CD4-positive, CD25-positive, alpha-beta regulatory T cell (primary cell): ENCODE measurements at places on chromosomes 5 and 9.

DNA sequence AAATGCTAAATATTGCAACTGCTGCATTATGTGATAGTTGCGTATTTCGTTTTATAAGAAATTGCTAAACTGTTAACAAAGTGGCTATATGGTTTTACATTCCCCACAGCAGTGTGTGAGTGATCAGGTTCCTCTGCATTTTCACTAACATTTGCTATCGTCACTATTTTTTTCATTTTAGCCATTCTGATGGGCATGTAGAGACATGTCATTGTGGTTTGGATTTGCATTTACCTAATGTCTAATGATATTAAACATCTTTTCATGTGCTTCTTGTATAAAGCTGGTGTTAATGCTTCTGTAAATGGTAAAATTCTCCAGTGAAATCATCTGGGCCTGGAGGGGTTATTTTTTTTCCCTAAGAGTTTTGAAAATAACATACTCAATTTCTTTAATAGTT lies 61.6 kb downstream of the ERCC6L2 start:
- no peak for DNase-seq

DNA sequence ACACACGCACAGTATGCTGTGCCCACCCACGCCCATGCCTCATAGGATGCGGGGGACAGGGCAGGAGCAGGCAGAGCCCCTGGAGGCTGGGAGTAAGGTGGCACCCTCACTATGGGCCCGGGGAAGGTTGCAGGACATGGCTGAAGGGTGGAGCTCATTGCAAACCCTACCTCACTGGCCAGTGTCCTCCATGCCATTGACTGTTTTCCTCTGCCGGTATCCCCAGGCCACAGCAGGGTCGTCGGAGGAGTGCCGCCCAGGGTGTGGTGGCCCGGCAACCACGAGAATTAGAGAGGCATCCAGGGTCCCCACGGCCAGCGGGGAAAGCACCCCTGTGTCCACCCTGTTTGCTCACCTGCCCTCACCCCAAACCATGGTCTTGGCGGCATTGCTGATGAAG lies 59.7 kb upstream of the FCN2 start:
- no peak for DNase-seq

GRCh38 chr5:24767086-24767485 lies 122.3 kb upstream of the CDH10 start:
- DNase-seq = no peak

DNA sequence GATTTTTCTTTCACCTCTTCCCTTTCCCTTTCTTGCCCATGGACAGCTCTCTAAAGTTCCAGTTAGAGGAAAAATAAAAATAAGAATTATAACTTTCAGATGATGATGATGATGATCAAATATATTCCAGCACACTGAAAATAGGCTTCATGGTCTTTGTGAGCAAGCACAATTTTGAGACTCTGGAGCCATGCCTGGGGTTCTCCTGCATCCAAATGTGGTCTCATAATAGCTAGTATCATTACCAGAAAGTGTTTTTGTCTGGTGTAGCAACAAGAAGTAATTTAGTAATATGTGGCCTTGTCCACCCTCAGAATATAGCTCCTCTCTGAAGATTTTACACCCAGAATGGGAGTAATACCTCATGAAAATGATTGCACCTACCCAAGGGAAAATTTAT lies 150.4 kb downstream of the SNCAIP start:
- DNase-seq = no peak

GRCh38 chr5:17148481-17148880 lies 69.0 kb upstream of the BASP1 start:
- DNase-seq = no peak

DNA sequence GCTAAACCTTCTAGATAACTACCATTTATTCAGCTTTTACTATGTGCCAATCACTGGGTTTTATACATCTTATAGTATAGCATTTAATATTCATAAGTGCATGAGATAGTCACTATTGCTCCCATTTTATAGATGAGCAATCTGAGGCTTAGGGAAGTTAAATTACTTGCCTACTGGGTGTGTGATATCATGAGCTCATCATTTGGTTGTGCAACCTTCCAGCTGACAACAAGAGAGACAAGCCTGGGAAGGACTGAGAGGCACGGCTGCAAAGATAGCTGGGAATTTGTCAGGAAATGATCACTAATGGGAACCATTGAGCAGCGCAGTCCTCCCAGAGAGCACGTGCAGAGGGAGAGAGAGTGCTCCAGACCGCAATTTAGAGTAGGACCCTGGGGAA lies 481.6 kb upstream of the KIF2A start:
- DNase-seq = no peak

DNA sequence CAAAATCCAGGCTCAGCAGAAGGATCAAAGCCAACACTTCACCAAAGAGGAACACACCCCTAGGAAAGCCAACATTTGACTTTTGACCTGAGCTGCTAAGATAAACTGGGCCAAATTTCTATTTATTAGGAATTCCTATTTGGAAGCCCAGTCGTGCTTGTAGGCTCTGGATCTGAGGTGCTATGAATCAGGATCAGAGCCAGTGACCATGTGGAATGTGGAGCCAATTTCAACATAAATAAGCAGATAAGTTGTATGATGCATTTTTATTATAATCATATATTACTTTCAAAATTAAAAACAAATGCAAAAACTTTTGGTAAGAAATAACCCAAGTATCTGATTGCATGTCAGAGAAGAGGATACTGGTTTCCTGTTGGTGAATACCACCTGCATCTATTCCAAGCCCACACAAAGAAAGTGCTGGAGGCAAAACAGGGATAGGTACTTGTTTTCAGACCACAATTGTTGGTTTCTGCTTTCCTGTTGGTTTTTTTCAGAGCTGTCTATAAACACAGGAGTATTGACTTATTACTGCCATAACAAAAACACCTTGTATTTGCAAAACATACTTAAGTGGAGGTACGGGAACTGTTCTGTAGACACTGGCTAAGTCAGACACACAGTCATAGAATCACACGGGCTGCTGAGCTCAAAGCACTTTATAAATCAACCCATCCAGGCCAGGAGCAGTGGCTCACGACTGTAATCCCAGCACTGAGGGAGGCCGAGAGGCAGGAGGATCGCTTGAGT lies 52.8 kb downstream of the ARL15 start:
- DNase-seq = no peak

DNA sequence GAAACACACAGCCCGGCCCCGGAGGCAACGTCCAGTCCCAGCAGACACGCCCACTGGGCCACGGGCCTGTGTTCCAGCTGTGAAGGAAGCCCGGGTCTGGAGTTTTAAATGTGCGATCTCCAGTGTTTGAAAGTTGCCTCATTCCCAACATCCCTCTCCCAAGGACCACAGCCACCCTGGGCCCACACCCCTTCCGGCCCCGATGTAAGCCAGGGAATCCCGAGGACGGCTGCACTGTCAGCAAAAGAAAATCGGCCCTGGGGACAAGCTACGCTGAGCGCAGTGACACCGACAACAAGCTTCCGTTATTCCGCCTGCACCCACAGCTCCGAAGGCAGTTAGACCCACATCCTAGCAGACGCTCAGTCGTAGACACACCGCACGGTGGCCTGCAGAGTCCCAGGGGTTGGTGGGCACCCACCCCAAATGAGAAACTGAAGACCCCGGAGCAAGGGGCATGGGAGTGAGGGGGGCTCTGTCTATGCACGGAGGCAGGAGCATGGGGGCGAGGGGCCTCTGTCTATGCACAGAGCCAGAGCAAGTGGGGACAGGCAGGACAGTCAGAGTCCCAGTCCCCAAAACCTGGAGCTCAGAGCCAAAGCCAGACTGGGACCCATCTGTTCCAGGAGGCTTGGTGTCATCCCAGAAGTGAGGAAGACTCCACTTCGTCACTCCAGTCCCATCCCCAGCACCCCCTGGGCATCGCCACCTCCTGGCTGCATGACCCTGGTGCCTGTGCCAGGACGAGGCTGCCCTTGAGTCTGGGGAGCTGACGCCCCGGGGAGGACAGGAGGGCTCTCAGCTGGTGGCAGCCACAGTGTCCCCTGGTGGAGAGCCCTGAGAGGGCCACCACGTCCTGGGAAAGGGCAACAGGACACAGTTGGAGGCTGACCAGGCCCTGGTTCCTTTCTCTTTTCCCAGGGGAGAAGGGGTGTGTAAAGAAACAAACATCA lies 23.4 kb downstream of the GLT6D1 start:
- DNase-seq = no peak

DNA sequence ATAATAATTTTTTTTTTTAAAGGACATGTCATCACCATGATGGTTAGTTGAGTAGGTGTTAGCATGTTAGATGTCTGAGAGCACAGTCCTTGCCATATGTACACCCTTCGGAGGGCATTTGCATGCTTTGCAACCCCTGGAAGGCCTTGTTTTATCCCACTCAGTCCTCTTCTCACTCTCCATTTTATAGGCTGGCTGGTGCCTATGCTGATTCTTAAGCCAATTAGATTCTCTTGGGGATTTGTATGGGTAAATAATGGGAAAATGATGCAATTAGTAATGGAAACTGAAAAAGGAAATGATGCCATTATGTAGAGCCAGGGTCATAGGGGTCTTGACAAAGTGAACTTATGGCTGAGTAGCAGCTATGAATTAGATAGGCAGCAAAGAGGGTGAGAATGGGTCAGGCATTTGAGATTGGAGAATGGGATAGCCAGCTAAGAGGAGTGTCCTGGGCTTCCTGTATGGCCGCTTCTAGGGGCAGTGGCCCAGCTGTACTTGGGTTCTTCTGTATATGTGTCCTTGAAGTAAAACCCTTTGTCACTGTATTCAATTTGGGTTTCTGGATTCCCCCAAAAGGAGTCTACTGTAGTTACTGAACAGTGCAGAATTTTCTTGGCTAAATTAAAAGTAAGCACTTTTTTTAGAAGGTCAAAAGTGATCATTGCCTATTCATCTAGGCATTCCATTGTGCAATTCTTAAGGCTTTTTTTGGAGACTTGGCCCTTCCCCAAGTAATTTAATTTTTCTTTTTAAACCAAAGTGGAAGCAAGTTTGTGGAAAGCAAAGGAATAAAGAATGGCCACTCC lies 31.6 kb downstream of the LRRTM2 start:
- no peak for DNase-seq

- no peak for DNase-seq
These were observed 207.3 kb downstream of the ARHGAP26 start for GRCh38 chr5:142977363-142978051.

DNA sequence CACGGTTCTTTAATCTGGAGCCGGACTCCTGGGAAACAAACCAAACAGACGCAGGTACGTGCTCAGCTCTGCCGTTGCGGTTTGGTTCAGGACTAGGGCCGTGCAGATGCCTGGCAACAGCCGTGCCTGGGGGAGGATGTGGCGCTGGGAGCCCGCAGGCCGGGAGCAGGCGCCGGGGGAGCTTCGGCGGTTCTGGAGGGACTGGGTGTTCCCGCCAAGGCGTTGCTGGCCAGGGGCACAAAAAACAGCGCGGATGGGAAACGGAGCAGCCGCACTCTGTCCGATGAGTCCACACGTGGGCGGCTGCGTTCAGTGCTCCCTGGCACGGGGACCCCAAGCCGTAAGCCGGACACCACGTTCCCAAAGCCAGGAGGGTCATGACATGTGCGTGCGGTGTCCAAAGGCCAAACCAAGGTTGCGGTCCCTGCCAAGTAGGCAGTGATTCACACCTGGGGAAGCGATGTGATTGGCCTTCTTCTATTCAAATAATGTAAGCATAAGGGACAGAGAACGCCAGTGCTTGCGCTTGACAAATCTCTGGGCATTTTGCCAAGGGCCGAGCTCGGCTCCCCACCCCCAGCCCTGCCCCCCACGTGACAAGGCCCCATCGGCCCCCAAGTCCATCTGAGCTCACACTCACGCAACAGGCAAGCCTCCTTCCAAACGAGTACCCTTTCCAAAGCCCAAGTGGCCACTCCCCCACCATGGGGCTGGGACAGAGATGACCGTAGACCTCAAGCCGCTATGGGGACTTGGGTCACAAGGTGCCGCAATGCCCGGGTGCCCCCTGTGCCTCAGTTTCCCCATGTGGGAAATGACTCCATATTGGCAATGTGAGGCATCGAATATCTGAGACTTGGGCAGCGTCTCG lies 49.7 kb upstream of the NKD2 start:
- DNase-seq = no peak

DNA sequence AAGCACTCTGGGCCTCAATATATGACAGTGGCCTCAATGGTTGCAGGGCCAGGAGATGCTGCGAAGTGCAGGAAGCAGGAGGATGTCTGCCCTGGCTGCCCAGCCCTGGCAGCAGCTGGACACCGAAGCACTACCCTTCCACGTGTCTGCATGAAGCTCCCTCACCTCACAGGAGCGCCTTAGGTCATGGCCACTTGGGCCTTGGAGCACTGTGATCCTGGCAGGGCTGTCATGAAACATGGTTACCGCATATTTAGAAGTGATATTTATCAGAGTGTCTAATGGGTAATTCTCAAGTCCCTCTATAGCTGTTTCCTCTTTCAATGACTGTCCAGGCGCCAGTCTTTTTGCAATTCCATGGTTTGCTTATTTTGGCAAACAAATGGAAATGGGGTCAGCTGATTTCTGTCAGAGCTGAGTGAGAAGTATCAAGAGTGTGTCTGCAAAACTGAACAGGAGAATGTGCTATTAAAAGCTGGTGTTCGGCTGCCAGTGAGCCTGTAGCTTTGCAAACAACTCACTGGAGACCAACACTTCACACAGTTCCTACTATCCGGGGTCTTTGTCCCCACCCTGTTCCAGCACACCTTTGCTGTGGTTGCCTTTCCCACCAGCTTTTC lies 285.9 kb downstream of the KIF4B start:
- no peak for DNase-seq

- DNase-seq = no peak
These were observed 55.1 kb downstream of the TMEM174 start for GRCh38 chr5:73228052-73228451.

DNA sequence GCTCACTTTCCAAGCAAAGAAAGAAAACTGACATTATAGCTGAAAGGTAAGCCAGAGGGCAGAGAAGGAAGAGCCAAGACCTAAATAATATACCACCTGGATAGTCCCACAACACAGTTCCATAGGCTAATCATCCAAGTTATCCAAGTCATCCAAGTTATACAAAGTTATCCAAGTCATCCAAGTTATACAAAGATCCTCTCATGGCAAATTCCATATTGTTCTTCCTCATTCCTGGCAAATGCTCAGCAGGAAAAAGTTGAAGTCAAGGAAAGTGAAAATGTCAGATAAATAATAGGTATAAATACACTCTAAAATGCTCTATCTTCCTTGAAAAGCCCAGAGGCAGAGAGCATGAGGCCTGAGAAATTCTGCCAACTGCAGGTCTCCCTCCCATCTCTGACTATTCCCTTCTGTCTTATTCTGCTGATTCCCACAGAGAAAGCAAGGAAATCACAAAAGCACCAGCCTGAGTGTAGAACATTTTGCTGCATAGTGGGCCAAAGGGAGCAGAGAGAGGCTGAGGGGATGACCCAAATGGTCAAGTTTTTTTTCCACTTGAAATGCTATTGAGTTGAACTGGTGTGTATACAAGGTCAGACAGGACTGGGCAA lies 12.5 kb downstream of the MCTP1 start:
- DNase-seq = no peak

DNA sequence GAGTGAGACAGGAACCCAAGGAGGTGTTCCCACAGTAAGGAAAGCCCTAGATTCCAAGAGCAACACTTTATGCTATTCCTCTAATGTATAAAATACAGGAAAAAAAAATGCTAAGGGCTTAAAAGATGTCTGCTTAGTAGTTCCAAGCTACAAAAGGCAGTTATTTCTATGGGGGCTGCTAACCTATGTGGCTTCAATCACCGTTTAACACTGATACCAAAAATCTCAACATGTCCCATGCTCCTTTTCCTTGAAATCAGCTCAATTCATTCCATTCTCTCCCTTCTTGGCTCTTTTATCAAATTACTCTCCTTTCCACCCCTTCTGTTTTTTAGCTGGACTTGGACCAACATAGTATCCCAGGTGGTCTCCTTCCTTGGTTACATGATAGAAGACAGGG lies 20.6 kb downstream of the CCNH start:
- DNase-seq = no peak
